ENCODE measurements at places on chromosomes 6 and 20. TPM values are rescaled to one million over a fixed set of nuclear protein-coding genes. Genes with fewer than 3 reads are reported as not detected.

APOM gene
- 3.3 TPM for total RNA-seq

KIF25 gene
- total RNA-seq = 0.15 TPM

TSBP1 gene
- total RNA-seq = not detected

TRMT6 gene
- total RNA-seq = 9.8 TPM

GLP1R gene
- 0.87 TPM for total RNA-seq

SNPH gene
- 4.0 TPM for total RNA-seq

MCM3 gene
- total RNA-seq = 308 TPM

IL20RA gene
- total RNA-seq = 0.28 TPM

LSM2 gene
- total RNA-seq = 108 TPM

SOBP gene
- total RNA-seq = 1.3 TPM

HLA-DPA1 gene
- total RNA-seq = 4.9 TPM

DEFB124 gene
- not detected for total RNA-seq

BRPF3 gene
- total RNA-seq = 15.6 TPM

C20orf204 gene
- total RNA-seq = 1.6 TPM

All from H7 (cell line).